CD8-positive, alpha-beta T cell (primary cell): ENCODE measurements at places on chromosomes 5 and 9.

- DNase-seq: no peak
Measured at GRCh38 chr5:34932947-34933346, 3.6 kb downstream of the DNAJC21 start.

DNA sequence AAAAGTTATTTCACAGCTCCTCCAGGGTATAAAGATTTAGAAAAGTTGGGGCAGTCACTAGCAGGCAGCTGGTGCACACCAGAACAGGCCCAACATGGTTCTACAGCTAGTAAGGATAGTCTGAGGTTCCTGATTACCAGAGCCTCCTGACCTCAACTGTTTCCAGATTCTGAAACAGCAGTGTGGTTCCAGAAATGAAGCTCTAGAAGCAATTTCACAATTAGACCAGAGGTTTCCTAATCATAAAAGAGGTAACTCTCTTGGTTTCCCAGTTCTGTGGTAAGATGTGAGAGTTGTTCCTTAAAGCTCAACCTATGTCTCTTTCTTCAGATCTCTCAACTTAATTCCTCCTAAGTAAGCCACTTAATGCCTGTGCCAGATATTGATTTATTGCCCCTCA is 11.9 kb downstream of the AGTPBP1 start:
- no peak for DNase-seq

- DNase-seq: no peak
Measured at GRCh38 chr9:133778336-133779013, 40.3 kb upstream of the SARDH start.

GRCh38 chr9:111094433-111094924 is 56.2 kb upstream of the LPAR1 start:
- no peak for DNase-seq

DNA sequence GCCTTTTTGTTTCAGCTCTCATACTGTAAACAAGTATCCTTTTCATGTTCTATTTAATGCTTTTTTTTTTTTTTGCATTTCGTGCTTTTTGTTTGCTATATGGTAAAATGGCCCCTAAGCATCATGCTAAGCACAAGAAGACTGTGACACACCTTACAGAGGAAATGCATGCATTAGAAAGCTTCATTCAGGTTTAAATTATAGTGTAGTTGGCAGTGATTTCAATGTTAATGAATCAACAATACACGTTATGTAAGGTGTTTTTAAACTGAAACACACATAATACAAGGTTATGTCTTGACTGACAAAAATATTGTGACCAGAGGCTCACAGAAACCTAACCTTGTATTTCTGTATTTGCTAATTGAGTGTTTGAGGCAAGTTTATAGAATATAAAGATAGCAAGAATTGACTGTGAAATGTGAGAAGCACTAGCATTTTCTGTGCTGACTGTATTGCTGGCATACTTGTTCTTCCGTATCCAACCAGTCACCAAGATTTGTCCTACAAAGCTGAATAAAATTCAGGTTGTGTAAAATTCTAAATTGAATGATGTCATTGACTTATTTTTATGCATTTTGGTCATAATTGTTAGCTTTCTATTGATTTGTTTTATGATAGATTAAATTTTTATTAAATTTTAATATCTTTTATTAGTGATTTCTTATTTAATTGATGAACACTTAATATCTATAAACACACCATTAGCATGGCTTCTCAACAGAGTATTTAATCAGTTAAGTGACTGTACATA is 4.1 kb downstream of the CFAP95 start:
- no peak for DNase-seq

DNA sequence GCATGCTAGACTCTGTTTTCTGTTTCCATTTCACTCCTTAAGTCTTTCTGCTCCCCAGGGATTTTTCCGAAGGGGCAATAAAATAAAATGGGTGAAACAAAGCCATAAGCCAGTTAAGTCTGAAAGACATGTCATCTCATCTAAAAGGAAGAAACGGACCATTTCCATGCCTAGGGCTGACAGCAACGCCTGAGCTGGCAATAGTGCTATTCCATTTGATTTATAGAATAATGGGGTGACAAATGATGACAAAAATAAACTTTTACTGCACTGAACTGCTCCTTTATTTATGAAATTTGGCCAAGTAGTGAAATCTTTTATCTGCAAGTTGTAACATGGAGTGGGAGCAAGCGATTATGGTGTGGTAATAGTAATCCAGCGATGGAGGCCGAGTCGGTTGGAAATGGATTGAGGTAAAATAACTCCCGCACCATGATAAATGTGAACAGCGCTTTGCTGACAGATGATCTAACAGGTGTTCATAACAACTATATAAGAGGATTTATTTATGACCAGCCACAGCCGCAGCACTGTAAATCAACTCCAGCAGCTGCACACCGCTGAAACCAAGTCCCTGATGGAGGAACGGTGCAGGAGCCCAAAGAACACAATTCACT is 219.8 kb upstream of the TBCA start:
- no peak for DNase-seq

DNA sequence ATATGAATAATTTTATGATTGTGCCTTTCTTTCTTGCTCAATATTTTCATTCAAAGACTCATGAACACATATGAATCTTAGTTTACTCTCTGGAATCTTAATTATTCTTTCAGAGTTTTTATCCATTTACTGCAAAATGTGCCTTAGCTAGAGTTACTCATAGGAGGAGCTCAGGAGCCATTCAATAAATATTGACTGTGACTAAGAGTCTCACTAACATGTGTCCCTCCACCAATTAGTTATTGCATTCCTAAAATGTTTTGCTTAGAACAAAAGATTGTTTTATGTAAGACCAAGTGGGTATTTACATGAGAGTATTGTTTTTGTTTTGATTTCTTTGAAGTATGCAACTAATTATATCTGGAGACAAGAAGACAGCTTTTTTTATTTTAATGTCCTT is 218.4 kb upstream of the MAST4 start:
- DNase-seq: no peak

GRCh38 chr9:5140151-5140550 is 45.3 kb downstream of the INSL6 start:
- no peak for DNase-seq

GRCh38 chr5:180284149-180284548 is 7.7 kb downstream of the MAPK9 start:
- DNase-seq: no peak

DNA sequence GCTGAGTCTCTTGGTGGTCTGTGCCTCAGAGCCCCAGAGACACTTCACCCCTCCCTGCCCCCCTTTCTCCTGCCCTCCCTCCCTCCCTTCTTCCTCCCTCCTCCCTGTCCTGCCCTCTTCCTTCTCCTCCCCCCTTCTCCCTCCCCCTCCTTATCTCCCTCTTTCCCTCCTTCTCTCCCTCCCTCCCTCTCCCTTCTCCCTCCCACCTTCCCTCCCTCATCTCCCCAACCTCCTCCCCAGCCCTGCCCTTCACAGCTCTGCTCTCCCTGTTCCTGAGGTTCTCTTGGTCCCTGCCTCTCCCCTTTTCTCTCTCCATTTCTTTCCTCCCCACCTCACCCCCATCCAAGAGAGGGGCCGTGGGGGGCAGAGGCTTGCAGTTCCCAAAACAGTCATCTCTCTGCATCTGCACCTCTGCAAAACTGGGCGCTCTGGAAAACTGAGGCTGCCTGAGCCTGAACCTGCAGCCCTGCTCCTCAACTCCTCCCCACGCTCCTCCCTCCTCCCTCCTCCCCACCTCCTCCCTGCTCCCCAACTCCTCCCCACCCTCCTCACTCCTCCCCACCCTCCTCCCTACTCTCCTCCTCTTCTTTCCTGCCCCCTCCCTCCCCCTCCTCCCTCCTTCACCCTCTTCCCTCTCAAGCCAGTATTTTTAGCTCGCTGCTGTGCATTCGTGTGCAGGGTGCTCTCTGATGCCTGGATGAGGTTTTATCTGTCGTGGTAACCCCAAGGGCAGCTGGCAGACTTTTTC is 219.1 kb downstream of the C9orf50 start:
- no peak for DNase-seq

- DNase-seq: no peak
Measured at GRCh38 chr9:100690438-100690837, 112.6 kb downstream of the CAVIN4 start.

DNA sequence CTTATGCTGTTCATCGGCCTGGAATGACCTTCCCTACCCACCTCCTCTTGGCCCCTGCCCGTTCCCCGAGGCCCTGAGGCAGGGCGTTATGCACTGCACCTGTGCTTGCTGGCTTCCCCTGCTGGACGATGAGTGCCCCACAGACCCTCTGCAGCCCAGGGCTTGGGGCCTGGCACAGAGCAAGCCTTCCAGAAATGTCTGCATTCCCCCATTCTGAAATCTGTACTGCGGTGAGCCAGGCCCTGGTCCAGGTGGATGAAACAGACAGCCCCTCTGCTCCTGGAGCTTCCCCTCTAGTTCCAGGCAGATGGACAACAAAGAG is 35.0 kb downstream of the UNC5A start:
- DNase-seq: no peak

DNA sequence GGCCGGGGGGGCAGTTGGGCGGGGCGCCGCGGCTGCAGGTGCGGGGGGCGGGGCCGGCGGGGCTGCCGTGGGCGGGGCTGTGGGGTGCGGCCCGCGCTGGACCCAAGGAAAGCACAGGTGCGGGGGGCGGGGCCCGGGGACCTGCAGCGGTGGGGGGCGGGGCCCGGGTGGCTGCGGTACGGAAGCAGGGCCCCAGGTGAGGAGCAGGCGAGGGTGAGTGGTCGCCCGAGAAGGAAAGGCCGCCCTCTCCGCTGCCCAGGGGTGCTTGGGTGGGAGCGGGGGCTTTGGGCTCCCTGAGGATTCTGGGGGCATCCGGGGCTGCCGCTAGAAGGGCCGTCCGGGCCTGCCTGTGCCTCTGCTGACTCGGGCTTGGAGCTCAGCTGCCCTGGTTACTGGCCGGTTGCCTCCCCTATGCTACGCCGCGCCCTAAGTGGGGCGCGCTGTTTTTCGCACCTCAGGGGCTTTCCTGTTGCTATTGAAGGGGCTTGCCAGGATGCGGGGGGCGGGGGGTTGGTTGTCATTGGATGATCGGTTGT is 767 bp downstream of the RALGPS1 start:
- peak; percentile 25 for DNase-seq

DNA sequence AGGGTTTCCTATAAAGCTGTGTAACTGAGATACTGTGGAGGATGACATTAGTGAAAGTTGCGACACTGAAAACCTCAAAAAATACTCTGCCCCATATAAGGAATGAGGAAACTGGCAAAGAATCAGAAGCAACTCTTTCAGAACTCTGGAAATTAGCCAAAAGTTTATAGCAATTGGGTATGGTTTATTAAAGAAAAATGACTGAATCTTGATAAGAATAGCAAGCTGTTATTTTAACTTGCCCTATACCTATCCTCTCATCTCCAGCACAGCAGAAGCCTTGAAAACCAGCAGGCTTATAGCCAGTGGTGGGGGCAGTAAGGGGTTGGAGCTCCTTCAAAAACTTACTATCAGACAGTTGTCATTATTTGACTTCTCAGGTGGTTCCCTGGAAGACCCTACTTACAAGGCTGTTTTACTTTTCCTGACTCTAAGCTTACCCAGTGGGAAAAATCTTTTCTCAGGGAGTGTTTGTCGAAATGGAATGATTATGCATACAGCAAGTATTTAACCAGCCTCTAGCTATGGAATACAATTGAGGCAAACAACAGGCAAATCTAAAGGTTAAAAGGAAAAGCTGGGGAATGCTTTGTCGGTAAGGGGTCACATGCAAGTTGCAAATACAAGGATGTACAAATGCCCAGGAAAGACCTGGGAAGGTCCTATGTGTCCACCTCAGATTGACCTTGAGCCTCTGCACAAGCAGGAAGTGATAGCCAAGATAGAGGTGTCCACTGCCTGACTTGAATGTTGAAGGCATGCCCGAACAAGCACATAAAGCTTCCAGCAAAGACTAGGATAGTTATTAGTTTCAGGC is 21.0 kb upstream of the FAM151B start:
- no peak for DNase-seq

GRCh38 chr5:88819301-88819999 is 63.5 kb downstream of the MEF2C start:
- no peak for DNase-seq

- DNase-seq: no peak
Measured at GRCh38 chr9:82152181-82152580, 163.6 kb downstream of the SPATA31D1 start.

DNA sequence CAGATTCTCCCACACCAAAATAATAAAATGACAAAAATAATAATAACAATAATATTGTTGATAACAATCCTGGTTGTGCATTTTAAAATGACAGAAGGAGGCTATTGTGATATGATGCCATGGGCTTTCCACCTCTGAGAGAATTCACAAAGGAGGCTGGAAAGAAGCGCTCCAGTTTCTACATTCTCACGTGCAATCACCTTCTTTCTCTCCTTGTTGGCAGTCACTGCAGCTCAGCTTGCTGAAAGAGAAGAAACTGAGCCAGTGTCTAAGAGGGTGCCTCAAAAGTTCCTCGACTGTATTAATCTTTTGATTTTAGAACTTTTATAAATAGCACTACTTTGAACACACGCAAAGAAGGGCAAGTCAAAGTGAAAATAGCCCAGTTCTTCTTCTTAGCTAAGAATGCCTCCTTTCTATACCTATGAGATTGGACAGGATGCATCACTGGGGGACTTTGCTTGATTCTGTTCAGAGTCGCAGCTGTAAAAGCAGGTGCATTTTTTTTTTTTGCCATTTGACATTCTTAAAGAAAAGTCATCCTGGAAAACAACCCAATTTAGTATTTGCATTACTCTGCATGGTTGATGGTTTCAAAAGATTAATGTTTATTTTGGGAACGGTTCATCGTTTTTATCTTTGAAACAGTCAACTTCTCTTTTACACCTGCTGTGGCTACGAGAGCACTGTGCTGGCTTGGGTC is 12.4 kb upstream of the SUB1 start:
- DNase-seq: no peak

GRCh38 chr5:80915716-80916115 is 44.4 kb upstream of the RASGRF2 start:
- no peak for DNase-seq

- no peak for DNase-seq
Measured at GRCh38 chr5:88924330-88924657, 41.3 kb upstream of the MEF2C start.

DNA sequence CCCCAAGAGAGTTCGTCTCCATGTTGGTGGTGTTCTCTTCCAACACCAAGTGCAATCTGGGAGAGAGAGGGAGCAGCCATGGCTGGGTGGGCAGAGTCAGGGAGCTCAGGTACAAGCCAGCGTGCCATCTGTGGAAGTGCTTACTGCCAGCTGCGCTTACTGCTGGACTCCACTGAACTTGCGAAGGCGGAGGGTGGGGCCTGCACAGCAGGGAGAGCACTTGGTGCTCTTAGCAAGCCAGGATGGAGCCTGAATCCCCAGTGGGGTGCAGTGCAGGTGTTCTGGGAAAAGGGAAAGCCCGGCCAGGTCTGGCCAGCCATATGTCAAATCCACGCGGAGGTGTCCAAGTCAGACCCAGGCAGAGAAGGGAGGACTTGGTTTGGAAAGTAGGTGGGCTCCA is 142.0 kb downstream of the FANCC start:
- DNase-seq: no peak

DNA sequence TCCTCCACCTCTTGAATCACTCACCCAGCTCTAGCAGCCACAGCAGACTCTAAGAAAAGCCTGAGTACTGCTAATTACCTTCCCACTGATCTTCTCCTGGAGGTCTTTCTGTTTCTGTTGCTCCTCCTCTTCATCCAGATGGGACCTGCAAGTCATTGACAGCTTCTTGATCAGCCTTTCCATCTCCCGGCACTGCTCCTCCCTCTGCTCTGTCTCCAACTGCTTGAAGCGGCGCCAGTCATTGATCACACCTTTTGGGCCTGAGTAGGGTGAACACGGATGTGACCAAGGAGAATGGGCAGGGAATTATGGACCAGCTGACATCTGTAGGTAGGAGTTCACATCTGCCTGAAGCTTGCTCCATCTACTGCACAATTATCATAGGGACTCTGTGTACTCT is 5.5 kb downstream of the PDCL start:
- no peak for DNase-seq
